Colonic mucosa (tissue), 4 donors: ENCODE measurements at places on chromosomes 11 and 22. TPM values are rescaled to one million over a fixed set of nuclear protein-coding genes. Genes with fewer than 3 reads are reported as not detected.

DNA sequence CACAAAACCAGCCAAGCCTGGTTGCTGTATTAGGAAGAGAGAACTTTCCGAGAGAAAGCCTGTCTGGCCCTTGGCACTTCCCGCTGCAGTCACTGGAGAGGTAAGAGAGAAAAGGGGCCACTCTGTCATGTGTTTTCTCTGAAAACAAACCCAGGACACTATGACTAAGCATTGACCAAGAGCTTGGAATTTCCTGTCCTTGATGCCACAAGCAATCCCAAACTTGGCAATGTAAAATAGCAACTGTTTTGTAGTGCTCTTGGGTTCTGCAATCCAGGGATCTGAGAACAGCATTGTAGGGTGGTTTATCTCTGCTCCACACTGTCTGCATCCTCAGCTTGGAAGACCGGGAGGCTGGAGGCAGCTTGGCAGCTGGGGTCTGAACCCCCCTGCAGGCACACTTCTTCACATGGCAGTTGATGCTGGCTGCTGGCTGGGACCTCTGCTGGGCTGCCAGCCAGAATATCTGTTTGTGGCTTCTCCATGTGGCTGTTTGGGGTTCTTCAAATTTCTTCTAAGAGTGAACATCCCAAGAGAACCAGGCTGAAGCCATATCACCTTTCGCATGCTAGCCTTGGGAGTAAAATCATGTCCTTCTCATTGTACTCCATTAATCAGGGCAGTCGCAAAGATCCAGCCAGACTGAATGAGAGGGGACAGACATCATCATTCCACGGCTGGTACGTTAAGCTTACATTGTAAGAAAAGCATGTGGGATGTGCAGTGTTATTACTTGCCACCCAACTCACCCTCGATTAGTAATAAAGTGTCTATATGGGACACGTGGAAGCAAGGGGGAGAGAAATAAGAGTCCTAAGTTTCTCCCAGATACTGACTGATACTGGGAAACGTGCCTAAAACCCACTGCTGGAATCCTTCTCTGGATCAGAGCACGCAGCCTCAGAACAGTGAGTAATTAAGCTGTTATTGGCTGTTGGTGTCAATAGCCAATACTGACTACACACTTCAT lies 537.4 kb upstream of the B3GAT1 start:
- DNase-seq: no peak

OR2AT4 gene
- not detected for total RNA-seq

- no peak for DNase-seq
Observed at GRCh38 chr11:30120045-30120589, 103.3 kb upstream of the KCNA4 start.

- DNase-seq: no peak
Observed at GRCh38 chr22:27788500-27789288, 12.9 kb downstream of the MN1 start.

GRCh38 chr11:32116668-32117067 lies 25.8 kb downstream of the RCN1 start:
- DNase-seq: no peak

CTSF gene
- total RNA-seq: 17.3 TPM

DNA sequence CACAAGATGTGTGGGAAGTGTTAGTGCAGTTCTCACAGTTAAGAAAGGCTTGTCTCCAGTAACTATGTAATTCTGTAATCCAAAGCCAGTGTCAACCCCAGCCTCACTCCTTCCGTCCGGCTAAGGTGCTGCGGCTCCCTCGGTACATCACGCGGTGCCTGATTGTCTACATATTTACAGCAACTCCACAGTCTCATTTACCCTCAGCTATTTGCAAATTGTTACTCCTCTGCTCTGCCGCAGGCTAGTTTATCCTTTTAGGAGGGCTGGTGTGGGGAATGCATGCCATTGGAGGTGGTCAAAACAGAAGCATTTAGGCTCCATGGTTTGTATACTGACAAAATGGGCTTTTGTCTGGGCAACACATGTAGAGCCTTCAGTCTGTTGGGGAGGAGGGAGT lies 358.3 kb downstream of the METTL15 start:
- DNase-seq: no peak

GRCh38 chr11:42951266-42951665 lies 360.5 kb upstream of the API5 start:
- no peak for DNase-seq

- no peak for DNase-seq
Observed at GRCh38 chr11:47887910-47888569, 39.9 kb upstream of the NUP160 start.

DNA sequence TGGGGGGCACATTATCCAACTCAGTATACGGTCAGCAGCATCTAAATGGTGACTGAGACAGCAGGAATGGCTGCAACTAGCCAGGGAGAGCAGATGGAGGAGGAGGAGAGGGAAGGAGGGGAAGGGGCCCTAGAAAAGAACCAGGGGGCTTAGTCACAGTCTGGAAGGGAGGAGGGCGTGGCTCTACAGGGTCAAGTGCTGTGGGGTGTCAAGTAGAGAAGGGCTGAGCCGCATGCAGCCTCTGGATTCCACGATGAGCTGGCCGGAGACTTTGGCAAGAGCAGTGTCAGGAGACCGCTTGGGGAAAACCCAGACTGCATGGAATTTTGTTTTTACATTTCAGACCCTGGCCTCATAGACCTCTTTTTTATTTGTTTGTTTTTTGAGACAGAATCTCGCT lies 25.8 kb upstream of the PPFIA1 start:
- DNase-seq: no peak

- DNase-seq: no peak
Observed at GRCh38 chr11:86594746-86595145, 77.7 kb downstream of the ME3 start.

DNA sequence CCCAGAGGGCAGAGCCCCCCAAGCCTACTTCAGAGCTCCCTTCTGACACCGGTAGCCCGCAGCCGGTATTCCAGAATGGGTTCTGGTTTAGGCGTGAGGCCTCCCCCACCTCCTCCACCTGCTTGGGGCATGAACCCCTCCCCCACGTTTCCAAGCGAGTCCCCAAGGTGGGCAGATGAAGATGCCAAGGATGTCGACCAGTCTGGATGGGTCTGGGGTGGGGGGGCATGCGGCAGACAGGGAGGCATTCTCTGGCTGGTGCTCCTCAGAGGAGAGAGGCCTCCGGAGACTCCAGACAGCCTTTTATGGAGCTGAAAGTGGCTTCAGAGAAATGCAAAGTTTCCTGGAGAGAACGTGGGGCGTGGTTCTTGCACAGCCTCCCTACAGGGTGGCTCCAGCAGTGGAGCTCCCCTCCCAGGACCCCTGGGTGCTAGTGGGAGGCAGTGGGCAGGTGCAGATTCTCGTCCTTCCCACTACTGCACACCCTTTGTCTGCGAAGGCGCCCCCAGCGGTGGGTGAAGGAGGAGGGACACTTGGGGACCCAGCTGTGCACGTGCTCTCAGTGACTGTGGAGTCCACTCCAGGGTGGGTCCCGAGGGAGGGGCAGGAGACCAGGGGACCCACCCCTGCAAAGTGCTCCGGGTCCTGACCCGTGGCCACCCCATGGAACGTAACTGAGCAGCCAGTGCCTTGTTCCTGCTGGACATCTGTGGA lies 4.2 kb downstream of the CCND1 start:
- no peak for DNase-seq

- no peak for DNase-seq
Observed at GRCh38 chr11:133383201-133383600, 149.1 kb downstream of the OPCML start.

- DNase-seq: no peak
Observed at GRCh38 chr22:20399866-20400605, 6.1 kb downstream of the ZNF74 start.

SLC37A2 gene
- 5.1 TPM for total RNA-seq

DNA sequence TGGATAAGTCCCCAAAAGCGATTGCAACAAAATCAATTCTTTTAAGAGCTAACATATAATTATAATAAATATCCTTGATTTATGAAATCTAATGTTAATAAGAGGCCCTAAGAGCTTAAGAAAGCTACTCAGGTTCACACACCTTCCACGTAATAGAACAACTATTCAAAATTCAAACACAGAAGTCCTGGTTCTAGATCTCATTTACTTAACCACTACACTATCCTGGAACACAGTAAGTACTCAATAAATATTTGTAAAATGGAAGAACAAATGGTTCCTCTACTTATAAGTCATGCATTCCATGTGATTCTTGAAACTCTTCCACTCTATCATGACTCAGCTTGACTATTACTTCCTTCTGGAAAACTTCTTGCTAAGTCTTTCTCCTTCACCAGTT lies 268.2 kb downstream of the FAM181B start:
- no peak for DNase-seq

DNA sequence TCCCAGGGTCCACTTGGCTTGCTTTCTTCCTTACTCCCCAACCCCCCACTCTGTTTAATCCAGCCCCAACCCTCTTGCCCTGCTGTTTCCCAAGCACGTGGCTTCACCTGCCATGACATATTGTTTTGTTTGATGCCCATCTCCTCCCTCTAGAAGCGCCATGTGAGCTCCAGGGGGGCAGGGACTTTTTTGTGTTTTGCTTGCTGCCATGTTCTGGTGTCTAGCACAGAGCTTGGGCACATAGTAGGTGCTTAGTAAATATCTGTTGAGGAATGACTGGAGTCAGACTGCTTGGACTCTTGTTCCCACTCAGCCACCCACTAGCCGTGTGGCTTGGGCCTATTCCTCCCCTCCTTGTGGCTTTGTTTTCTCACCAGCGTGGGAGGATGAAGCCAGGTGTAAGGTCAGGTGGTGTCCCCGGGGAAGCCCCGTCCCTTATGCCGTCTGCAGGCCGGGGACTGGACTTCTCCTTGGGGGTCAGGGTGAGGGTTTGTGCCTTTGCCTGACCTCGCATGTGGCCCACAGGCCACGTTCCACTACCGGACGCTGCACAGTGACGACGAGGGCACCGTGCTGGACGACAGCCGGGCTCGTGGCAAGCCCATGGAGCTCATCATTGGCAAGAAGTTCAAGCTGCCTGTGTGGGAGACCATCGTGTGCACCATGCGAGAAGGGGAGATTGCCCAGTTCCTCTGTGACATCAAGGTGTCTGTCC lies 3.8 kb downstream of the AIP start:
- DNase-seq: no peak

- no peak for DNase-seq
Observed at GRCh38 chr11:108338750-108339149, 115.9 kb downstream of the ATM start.

PKDREJ gene
- 0.32 TPM for total RNA-seq

MGAT3 gene
- 19.1 TPM for total RNA-seq

GRCh38 chr11:76086743-76087635 lies 119.3 kb downstream of the WNT11 start:
- no peak for DNase-seq

DNA sequence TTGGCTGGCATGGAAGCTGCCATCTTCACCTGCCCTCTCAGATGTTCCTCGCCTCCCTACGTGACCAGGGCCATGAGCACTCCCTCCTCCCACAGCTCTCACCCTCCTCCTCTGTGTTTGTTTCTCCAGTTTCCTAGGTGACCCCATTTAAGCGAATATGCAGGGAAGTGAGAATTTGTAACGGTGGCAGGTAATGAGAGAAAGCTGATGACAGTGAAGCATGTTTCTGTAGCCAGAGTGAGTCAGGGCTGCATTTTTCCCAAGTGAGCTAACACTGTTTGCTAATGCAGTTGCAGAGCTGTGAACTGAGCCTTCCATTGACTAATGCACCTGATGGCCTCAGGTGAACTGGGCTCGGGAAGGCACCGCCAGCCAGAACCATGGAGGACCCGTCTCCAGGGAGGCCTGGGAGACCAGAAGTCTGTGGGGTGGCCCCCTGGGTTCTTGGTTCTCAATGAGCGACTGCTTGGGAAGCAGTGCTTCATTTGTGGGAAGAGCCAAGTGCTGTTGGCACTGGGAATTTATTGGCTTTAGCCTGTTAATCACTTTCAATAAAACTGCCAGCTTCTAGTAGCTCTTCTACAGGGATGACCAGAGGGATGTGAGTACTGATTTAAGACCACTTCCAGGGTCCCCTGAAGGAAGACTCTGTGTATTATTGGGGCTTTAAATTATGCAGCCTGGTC lies 64.5 kb downstream of the BARX2 start:
- DNase-seq: no peak

SLC37A4 gene
- 56.4 TPM for total RNA-seq

GRCh38 chr11:112789481-112789880 lies 171.7 kb upstream of the NCAM1 start:
- no peak for DNase-seq

DNA sequence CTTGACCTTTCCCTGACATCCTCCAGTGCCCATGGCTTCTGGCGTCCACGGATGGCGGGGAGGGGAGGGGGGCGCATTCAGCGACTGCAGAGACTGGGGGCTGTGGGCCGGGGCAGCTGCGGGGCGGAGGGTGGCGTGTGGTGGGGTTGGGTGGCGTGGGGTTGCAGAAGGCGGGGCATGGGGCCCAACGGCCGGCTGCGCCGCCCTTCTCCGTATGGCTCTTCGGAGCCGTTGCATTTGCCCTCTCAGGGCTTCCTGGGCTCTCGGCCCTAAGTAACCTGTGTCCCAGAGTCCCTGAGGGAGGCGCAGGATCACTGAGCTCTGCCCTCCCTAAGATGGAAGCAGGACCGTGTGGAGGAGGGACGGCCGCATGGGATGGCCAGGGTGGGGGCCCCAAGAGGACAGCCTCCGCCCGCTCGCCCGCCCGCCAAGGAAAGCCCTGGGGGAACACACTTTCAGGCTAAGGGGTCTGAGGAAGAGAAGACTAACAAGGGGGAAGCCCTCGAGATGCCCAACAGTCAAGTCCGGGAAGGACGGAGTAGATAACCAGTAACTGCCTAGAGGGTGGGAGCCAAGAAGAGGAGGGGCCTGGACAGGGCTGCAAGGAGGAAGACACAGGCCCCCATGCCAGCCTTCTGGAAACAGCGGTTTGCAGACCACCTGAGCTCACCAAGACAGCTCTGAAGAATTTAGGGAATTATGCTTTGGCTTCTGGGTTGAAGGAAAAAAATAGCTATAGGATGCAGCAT lies 9.2 kb upstream of the AIFM3 start:
- DNase-seq: peak; percentile 79

DNA sequence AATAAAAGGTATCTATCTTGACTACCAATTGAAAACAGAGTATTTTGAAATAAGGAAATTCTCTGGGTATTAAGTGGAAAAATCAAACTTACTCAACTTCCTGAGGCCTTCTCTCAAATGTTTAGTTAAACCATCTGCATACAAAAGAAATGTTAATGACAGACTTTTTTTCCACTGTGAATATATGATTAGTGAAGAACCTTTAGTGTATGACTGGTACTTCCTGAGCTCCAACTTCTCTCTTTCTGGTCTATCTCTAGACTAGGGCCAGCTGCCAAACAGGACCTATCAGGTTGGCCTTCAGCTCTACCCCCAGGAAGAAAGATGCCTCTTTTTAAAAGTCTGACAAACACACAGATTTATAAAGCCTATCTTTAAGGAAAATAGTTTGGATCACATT lies 68.8 kb upstream of the SCUBE2 start:
- no peak for DNase-seq

DNA sequence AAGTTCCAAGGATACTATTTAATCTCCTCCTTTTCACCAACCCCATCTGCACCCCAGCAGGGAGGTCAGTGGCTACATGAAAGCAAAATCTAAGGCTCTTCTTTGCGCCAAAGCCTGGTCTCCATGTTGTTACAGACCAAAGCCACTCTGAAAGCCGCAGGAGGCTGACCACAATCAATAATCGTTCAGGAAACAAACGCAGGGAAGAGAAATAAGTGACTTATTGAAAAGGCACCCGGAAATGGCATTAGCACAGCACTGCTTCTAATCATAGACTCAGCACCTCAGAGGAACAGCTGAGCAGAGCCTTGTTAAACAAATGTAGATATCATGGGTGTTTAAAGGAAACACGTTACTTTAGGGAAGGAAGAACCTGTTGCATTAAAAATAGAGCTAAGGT lies 183.9 kb downstream of the KIRREL3 start:
- DNase-seq: no peak

CSF2RB gene
- 2.1 TPM for total RNA-seq

GRCh38 chr11:65278356-65278755 lies 16.6 kb downstream of the POLA2 start:
- no peak for DNase-seq

OR5D18 gene
- not detected for total RNA-seq
